ENCODE measurements at places on chromosomes 11 and 22.
A peak's percentile ranks its signal among the peaks of the same experiment; 100 is the strongest.

GRCh38 chr22:50298937-50299784, 8.3 kb downstream of the PLXNB2 start:
- no peak for DNase-seq

- no peak for DNase-seq
These were observed 39.4 kb downstream of the MOV10L1 start for GRCh38 chr22:50129121-50129736.

DNA sequence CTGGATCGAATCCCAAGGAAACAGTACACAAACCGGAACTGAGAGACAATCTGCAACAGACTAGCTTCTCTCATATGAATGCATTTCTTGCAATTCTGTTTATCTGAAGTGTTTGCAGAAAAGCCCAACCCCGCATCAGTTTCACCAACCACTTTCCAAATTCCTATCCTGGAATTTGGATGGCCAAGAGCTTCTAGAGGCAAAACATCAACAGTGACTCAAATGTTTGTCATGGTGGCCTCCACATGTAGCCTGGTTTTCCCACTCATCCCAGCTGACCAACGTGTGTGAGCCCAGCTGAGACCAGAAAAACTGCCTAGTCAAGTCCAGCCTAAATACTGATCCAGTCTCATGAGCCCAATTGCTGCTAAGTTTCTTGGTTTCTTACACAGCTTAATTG, 8.3 kb upstream of the MIEF1 start:
- no peak for DNase-seq

GRCh38 chr11:61041755-61042518, 60.4 kb upstream of the CD5 start:
- peak; percentile 79 for DNase-seq

DNA sequence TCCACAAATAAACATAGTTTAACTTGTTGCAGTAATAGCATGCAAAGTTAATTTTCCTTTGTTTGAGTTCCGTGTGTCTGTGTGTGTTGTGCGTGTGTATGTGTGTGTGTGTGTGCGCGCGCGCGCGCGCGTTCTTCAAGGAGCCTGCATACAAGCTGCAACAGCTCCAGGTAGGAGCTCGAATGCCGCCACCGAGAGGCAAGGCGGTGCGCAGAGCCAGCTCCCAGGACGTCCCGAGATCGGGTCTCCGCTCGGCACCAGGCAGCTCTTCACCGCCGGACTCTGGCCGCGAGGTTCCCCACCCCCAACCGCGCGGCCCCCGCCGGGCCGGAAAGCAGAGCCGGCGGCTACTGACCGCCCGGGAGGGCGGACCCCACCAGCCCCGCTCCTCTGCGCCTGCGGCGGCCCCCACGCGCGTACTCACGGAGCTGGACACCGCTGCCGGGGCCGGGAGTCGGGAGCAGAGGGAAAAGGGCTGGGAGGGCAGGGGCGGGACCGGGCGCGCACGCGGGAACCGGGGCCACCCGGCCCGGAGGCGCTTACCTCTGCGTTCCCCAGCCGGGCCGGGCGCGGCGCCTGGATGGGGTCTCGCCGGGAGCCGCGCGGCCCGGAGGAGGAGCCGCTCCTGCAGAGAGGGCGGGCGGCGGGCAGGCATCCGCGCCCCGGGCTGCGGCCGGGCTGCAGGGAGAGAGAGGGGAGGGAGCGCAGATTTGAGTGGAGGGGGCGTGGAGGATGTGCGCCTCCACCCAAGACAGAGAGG, 40.4 kb upstream of the AKIP1 start:
- DNase-seq = no peak

- peak; percentile 33 for DNase-seq
These were observed 7.9 kb downstream of the MRPL16 start for GRCh38 chr11:59802639-59803176.

DNA sequence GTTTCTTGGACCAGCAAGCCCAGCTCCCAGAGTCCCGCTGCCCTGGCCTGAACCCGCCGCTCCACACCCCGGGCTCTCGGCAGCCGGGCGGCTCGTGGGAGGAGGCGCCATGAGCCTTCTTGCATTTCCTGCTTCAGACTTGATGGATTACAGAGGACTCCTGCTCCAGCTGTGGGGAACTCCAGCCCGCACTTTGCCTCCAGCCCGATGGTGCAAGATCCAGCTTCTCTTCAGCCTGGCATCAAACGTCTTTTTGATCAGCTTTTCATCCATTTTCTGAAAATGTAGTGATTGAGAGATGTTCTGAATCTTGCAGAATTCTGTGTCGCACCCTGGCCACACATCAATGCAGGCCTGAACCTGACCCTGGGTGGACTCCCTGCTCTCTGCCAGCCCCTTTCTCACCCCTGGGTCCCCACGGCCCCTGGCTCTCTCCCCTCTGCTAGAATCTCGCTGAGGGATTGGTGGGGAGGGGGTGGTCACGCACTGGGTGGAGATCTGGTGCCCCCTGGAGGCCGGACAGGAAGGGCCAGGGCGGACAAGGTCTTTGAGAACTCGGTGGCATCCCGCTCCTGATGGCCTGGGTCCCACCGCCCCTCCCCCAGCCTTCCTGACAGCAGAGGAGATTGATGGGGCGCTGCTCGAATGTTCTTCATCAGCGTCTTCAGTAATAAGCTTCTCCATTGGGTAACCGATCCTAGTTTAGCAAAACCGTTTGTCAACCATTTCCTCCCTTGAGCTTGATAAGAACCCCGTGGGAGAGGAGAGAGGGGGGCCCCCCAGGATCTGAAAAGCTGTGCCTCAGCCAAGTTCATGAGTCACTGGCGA, 12.1 kb upstream of the NFAM1 start:
- peak; percentile 78 for DNase-seq

DNA sequence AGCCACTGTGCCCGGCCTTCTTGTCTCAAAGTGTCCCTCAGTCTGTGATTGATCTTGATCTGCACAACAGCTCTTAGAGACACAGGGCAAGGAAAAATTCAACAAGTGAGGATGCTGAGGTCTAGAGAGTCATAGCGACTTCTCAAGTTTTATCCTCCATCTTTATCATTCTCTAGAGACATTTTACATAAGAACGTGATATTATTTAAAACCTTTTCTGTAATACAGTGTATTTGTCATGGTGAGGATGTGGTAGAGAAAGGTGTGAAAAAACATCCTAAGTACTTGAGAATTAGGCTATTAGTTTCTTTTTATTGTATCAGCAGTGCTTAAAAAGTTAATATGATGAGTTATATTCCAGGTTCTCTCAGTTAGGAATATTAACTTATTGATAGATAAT, 50.2 kb downstream of the EMSY start:
- DNase-seq = no peak
